Foreskin keratinocyte (primary cell): ENCODE measurements at places on chromosomes 3 and 15.

DNA sequence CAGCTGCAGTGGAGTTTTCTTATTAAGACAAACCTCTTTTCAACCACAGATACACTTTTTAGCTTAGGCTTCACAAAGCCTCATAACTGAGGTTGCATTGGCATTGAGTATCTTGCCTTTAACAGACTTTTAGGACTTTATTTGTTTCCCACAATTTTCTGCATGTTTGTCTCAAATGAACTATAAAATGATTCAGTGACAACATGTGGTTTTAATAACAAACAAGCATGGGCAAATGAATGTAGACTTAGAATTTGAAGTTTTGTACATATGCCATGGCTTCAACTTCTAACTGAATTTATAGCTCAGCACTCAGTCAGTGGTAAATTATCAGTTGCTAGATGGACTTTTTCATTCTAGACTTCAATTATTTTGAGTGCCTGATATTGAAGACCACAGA, 101.6 kb downstream of the SLC25A26 start:
- DNase-seq: no peak

GRCh38 chr3:38960953-38961622, 90.7 kb downstream of the SCN11A start:
- DNase-seq: peak; percentile 8

GRCh38 chr15:43799945-43800285, at the start of gene SERINC4:
Gene SERINC4 (minus strand): TSS chr15:43800220. CDS start chr15:43799986, 234 bp downstream.
- DNase-seq: no peak

GRCh38 chr3:46960081-46960701, 16.4 kb downstream of the CCDC12 start:
- no peak for DNase-seq

GRCh38 chr3:151552589-151552988, 91.7 kb upstream of the IGSF10 start:
- no peak for DNase-seq
